ENCODE measurements at places on chromosomes 2 and 18. TPM values are rescaled to one million over a fixed set of nuclear protein-coding genes. Genes with fewer than 3 reads are reported as not detected.

The RAB27B gene
- 13.1 TPM for total RNA-seq

The CACNB4 gene
- 0.14 TPM for total RNA-seq

The RNF138 gene
- 11.8 TPM for total RNA-seq

The SCN7A gene
- not detected for total RNA-seq

The RAB12 gene
- total RNA-seq: 24.0 TPM
